ENCODE measurements at places on chromosomes 16 and 17.

GRCh38 chr17:72128039-72128438 lies 7.2 kb downstream of the SOX9 start:
- DNase-seq = no peak

DNA sequence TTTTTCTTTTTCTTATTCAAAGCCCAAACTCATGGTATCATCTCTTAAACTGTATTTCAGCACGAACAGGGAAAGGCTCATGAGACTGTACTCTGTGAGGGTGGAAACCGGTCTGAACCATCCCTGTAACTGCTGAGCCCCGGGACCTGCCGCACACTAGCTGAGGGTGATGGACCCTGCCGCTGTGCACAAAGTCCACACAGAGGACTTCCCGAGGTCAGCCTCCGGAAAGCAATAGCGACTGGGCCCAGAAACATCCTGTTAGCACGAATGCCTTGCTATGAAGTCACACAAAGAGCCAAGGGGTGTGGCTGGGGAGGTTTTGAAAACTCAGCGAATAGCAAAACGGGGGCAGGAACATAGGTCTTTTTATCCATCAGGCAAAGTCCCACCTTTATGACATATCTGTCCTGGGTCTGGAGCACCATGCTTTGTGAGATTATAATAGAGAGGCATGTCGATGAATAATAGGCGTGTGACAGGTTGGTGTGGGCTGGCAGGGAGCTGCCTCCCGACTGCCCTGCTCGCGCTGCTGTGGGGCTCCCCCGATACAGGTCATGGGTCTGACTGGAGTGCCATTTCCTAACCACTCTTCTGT lies 33.4 kb downstream of the CDK5R1 start:
- DNase-seq = no peak

DNA sequence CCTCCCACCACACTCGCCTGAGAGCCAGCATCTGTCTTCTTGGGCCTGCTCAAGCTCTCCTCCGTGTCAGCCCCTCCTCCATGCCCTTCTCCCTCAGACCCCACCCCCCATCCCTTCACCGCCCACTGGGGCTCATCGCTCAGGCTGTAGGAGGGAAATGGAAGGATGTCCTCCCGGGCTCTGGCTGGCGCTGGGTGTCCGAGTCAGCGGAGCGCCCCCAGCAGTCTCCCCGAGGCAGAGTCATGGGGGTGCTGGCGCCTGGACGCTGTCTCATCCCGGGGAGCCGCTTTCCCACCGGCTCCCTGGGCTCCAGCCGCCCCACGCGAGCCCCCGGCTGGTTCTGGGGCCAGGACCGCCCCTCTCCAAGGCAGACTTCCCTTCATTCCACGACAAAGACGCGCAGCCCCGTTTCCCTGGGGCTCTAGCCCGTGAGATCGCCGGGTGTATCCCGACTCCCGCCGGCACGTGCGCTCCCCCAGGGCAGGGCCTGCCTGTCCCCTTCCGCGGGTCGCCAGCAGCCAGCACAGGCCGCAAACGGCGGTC lies 428 bp upstream of the ANTKMT start:
- no peak for DNase-seq

DNA sequence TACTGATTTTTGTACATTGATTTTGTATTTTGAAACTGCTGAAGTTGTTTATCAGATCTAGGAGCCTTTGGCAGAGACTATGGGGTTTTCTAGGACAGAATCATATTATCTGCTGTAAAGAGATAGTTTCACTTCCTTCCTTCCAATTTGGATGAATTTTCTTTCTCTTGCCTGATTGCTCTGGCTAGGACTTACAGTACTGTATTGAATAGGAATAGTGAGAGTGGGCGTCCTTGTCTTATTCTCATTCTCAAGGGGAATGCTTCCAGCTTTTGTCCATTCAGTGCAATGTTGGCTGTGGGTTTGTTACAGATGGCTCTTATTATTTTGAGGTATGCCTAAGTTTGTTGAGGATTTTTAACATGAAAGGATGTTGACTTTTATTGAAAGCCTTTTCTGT lies 290.1 kb downstream of the MAP2K4 start:
- DNase-seq = no peak

Measured in stimulated activated CD8-positive, alpha-beta memory T cell treated with anti-CD3 and anti-CD28 coated beads, Interleukin-4, amount 100 ng/mL, for 4 hours (primary cell).